ENCODE measurements at places on chromosomes 7 and 10. TPM values are rescaled to one million over a fixed set of nuclear protein-coding genes. Genes with fewer than 3 reads are reported as not detected.

The LIPN gene
- not detected for polyA plus RNA-seq

The PNLIP gene
- not detected for polyA plus RNA-seq

The FEZF1 gene
- 0.15 TPM for polyA plus RNA-seq

The CDH23 gene
- 5.9 TPM for polyA plus RNA-seq

The HOXA10 gene
- 62.0 TPM for polyA plus RNA-seq

The IFIT3 gene
- polyA plus RNA-seq = 6.2 TPM

The TMEM229A gene
- polyA plus RNA-seq = 1.9 TPM

The ZNF138 gene
- polyA plus RNA-seq = 4.0 TPM

The CCL24 gene
- polyA plus RNA-seq = 1.4 TPM

The INSYN2A gene
- polyA plus RNA-seq = 7.7 TPM

Measured in brain (organoid and tissue), 16 donors.